Activated gamma-delta T cell treated with Interleukin-2 at 50 U/mL for 16 hours (primary cell): ENCODE measurements at places on chromosomes 11 and 22.
A peak's percentile ranks its signal among the peaks of the same experiment; 100 is the strongest.

- no peak for DNase-seq
Measured at GRCh38 chr11:100612766-100613165, 74.3 kb upstream of the ARHGAP42 start.

DNA sequence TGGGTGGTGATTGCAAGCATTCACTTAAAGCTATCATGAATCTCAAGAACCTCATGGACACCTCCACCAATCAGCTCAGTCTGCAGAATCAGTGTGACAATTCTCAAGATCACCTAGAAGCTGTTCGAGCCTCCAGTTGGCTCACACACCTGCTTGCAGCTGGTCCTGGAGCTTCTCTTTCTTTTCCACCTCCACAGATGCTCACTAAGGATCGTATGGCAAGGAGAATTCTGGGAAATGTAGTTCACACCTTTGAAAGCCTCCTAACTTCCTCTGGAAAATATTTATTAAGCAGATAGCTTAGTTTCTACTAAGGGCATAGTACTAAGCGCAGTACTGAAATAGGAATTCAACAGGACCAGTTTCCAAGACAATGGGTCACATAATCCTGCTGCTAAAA, 26.2 kb downstream of the FSHB start:
- no peak for DNase-seq

DNA sequence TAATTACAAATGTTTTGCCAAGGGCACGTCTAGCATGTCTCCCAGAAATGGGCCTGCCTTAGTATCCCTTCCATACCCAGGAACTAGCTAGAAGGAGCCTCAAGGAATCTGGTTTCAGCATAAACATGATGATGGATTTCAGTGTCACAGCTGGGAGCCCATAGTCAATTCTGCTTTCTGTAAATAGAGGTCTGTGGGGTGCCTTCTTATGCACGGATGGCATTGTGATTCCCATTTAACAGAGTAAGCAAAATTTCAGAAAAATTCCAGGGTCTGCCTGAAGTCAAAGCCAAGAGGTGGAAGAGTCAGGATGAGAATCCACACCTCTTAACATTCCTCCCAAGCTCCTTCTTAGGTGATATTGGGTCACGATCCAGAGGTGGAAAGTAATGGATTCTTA, 12.1 kb downstream of the DUSP18 start:
- DNase-seq, result no peak

- no peak for DNase-seq
Measured at GRCh38 chr11:111737444-111738210, 28.6 kb downstream of the PPP2R1B start.

- no peak for DNase-seq
Measured at GRCh38 chr22:39530692-39531331, 1.7 kb downstream of the RPS19BP1 start.

DNA sequence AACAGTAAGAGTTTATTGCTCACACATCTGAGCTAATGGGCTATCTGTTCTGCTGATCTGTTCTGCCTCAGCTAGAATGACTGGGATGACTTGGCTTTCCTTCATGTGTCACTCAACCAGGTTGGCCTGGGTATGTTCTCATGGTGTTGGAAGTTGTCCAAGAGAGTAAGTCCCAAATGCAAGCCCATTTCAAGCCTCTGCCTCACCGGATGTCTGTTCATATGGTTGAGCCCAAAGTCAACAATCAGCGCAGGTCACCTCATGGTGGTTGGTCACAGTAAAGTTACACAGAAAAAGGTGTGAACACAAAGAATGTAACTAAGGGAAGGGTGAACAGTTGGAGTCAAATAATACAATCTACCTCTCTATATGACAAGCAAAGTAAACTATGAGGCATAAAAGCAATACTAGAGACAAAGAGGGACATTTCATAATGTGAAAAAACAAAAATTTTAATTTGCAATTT, 1.9 kb downstream of the GDPD4 start:
- DNase-seq, result no peak

GRCh38 chr11:60810151-60810550, 25.0 kb downstream of the MS4A10 start:
- DNase-seq, result no peak

- no peak for DNase-seq
Measured at GRCh38 chr11:126613272-126613671, 257.8 kb downstream of the ST3GAL4 start.

- DNase-seq, result no peak
Measured at GRCh38 chr11:44007481-44008087, 40.2 kb upstream of the ACCSL start.

DNA sequence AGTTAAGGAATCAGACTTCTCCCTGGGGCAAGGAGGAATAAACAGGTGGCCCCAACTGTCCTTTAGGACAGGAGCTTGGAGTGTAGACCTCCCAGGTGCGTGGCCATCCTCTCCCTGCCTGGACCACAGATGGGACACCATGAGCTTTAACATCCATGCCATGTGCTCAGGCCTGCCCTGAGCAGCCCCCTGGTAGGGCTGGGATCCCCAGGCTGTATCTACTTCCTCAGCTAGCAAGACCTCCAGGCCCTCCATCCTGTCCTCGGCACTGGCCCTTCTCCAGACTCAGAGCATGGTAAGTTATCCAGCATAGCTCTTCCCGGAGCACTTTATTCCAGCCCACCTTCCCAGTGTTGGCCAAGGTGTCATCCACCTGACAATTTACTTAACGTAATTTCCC, 5.7 kb downstream of the CD6 start:
- DNase-seq, result no peak

- no peak for DNase-seq
Measured at GRCh38 chr11:27837895-27838563, 137.8 kb upstream of the BDNF start.

- no peak for DNase-seq
Measured at GRCh38 chr11:8532475-8532874, 61.6 kb downstream of the STK33 start.

DNA sequence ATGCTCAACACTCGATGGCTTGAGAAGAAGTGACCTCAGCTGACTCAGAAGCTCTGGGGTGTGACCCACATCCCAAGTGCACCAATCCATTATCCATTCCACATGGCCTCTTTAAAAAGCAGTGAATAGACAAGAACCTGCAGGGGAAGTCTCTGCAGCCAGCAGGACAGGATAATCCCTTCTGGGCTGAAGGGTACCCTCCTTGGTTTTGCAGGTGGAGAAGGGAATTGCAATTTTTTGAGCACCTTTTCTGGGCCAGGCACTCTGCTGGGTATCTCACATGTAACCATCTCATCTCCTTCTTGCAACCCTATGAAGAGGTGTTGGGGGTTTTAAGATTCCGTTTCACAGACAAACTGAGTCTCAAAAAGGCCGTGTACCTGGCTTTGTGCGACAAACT, 76.6 kb downstream of the MYO18B start:
- no peak for DNase-seq

DNA sequence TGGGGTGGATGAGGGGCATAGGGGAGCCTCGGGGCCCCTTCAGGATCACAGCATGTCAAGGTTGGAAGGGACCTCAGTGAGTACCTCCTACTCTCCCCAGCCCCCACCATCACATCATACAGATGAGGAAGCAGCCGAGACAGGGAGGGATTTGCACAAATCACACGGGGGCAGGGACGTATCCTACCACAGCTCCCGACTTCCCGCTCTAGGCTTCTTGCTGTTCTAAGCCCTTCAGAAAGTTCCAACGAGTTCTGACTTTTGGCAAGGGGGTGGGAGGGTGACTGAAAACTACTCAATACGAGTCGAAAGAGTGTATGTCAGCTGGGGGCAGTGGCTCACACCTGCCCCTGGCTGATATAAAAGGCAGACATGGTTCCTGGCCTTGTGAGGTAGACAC, 4.7 kb upstream of the RAD9A start:
- no peak for DNase-seq

DNA sequence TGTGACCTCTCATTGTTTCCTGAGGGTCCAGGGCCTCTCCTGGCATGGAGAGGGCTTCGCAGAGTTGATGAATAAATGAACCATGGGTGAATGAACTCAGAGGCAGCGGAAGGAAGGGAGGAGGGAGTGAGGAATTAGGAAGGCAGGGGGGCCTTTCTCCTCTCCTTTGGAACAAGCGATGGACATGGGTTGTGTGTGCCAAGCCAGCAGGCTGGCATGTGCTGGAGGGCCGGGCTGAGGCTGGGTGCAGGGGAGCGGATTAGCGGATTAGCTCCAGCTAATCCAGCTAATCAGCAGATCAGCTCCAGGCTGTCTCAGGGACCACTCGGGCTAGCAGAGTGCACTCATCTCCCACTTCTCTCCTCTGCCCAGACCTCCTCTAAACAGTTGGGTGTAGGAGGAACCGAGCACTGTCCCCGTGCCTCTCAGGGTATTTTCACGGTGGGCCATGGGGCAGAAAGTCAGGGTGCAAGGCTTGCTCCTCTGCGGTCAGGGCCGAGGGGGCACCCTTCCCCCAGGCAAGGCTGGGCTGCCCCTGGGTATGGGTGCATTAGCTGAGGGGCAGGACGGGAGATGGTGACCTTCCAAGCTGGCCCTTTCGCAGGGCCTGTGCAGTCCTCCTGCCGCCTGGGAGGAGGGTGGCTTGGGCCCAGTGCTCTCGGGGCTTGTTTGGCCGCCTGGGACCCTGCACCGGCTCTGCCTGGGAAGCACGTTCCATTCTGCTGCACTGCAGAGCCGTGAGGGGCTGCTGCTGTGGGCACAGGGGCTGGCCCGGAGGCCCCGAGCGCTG, 120.3 kb upstream of the B3GAT1 start:
- no peak for DNase-seq

GRCh38 chr11:84140386-84141169, 854.4 kb upstream of the CCDC90B start:
- no peak for DNase-seq

DNA sequence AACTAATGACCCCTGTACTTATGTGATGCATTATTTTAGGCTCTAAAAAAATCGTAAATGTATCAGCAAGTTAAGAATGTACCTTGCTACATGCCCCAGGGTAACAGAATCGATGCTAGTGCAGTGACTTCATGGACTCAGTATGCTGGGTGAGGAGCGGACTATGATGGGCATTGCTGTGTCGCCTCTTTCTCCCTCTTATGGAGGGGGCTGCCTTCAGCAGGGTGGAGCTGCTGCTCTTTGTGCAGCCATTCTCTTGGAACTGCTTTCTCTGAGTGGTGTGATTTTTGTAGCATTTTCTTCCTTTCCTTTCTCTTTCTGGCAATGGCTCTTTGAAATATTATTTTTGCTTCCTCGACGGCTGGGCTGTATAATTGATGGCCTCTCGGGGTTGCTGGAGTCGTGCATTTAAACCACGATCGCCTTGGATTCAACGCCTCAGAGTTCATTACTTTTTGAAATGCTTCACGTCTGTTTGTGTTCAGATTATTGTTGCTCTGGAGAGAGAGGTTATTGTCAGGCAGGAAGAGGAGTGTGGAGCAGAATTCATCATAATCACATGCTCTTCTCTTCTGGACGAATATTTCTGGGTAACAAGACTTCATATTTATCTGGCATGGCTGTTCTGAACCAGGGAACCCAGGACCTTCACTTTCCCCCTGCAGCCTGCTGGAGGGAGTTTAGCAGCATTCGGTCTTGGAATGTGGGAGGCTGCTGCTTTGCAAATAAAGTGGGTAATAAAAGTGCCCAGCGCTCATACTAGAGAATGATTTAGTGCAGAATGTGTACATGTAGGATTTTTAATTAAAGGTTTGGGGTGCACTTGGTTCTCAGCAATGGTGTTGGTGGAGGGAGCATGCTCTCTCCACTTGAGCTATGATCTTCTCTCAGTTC, 804.2 kb downstream of the NTM start:
- no peak for DNase-seq

DNA sequence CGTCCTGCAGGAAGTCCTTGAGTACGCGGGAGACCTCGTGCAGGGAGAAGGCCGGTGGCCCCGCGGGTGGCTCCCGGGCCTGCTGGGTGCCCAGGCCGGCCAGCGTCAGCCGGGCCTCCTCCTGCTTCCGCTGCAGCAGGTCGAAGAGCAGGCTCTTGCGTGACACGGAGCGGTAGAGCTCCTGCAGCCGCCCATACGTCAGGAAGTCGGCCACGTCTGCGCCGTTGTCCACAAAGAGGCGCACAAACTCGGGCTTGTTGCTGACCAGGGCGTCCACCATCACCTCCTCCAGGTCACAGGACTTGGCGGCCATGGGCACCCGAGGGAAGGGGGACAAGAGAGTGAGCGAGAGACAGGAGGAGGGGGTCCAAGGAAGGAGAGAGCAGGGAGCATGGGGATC, 14.6 kb downstream of the TSSC4 start:
- no peak for DNase-seq

GRCh38 chr11:33001751-33002542, 13.7 kb upstream of the DEPDC7 start:
- no peak for DNase-seq

DNA sequence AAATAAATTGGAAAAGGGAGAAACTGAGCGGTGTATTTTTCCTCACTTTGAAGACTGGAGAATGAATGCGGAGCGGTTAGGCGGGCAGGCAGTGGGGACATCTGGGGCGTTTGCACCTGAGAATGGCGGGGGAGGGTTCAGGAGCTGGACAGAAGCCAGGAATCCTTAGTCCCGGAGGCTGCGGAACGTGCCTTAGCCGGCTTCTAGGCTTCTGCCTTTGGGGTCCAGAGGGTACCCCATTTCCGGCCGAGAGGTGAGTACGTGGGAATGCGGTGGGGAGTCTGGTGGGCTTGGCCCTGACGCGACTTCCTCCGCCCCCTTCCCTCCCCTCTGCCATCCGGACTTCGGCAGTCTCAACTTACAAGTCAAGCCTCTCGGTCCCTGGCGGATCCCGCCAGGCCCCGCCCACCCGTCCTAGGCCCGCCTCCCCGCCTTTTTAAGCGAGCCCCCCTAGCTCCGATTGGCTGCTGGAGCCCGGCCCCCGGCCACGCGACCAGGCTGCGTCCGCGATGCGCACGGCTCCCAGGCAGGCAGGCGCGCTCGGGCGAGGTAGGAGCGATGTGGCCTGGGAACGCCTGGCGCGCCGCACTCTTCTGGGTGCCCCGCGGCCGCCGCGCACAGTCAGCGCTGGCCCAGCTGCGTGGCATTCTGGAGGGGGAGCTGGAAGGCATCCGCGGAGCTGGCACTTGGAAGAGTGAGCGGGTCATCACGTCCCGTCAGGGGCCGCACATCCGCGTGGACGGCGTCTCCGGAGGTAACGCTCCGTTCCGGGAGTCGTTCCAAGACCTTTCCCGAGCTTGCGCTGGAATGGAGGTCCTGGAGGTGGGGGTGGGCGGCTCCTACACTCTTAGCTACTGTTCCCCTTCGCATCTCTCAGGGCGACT, at the start of gene GCAT:
Gene GCAT (plus strand): TSS at position 525 of the 884 bp plus-strand sequence. CDS start 34 bp downstream, at position 559.
- DNase-seq, result peak; percentile 77

DNA sequence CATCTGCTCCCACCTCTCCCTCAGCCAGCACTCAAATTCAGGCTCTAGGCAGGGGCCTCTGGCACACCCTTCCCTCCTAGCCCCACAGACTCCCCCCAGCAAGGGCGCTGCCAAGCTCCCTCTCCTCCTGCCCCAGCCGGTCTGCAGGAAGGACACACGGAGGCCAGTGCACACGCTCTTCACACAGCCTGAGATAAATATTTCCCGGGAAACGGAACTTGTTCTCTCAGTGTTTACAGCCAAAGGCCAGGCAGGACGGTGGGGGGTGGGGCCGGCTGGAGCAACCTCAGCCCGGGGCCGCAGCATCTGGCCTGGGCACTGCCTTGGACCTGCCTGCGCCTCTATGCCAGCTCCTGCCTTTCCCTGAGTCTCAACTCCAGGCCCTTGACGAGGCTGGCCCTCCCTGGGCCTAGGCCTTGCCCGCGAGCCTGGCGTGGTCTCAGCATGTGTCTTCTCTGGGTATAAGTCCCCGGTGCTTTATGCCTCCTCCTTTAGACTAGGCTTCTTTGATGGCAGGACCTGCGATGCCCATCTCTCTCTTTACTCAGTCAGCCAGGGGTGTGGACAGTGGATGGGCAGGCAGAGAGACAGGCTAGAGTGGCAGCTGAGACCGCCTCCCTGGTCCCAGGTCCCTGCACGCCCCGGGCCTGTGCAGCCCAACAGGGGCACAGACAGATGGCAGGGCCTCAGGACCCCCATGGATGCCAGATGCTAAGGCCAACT, 48.4 kb downstream of the PDE2A start:
- DNase-seq, result no peak
